ENCODE measurements at places on chromosomes 1 and 21.

DNA sequence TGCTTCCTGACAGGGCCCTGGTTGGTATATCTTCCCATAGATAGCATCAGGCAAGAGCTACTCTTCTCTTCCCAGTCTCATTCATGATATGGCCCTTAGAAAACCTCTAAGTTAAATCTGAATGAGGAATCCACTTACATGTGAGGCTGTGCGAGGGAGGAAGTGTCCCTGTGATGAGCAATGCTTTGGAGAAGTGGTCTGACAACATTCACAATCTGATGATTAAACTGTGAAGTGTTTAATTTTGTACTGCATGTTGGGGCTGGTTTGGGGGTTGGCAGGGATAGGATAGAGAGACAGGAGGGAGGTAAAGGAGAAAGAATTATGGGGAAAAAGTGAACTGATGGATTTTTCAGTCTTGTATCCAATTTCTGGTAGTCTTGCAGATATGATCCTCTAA lies 421.2 kb upstream of the DAB1 start:
- no peak for DNase-seq

- DNase-seq, result peak; percentile 63
Observed at GRCh38 chr1:43994794-43995790, 3.7 kb downstream of the CCDC24 start.

DNA sequence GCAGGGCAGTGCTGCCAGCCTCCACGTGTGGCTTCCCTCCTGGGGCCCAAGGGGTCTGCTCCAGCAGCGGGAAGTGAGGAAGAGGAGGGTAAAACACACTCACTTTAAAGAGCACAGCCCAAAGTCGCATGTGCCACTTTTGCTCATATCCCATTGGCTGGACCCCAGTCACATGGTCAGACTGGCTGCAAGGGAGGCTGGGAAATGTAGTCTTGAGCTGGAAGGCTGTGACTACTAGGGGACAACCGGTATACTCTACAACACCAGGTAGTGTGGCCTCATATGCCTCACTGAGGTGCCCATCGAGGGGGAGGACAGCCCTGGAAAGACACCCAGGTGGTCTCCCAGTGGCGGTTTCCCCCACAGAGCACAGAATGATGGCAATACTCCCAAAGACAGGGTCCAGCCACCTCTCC lies 45.2 kb downstream of the CAMK2N1 start:
- peak; percentile 73 for DNase-seq

GRCh38 chr1:37477198-37477931 lies 3.0 kb downstream of the ZC3H12A start:
- DNase-seq, result peak; percentile 86

DNA sequence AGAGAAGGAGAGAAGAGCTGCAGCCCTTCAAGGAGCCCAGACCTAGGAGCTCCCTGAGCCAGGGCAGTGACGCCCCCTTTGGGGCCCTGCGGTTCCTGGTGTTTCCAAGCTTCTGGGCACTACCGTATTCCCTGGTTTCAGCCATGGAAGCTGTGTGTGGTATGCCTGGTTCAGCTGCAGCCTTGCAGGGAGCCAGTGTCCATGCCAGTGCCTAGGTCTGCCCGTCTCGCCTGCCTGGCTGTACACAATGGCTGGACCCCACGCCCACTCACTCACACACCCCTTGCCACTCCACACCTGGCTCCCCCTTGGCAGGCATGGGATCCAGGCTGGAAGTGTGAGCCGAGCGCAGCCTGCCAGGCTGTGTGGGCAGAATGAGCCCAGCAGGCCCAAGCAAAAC lies 87.7 kb downstream of the ADARB1 start:
- DNase-seq, result no peak

- DNase-seq, result no peak
Observed at GRCh38 chr1:167926486-167926997, 9.9 kb upstream of the DCAF6 start.

DNA sequence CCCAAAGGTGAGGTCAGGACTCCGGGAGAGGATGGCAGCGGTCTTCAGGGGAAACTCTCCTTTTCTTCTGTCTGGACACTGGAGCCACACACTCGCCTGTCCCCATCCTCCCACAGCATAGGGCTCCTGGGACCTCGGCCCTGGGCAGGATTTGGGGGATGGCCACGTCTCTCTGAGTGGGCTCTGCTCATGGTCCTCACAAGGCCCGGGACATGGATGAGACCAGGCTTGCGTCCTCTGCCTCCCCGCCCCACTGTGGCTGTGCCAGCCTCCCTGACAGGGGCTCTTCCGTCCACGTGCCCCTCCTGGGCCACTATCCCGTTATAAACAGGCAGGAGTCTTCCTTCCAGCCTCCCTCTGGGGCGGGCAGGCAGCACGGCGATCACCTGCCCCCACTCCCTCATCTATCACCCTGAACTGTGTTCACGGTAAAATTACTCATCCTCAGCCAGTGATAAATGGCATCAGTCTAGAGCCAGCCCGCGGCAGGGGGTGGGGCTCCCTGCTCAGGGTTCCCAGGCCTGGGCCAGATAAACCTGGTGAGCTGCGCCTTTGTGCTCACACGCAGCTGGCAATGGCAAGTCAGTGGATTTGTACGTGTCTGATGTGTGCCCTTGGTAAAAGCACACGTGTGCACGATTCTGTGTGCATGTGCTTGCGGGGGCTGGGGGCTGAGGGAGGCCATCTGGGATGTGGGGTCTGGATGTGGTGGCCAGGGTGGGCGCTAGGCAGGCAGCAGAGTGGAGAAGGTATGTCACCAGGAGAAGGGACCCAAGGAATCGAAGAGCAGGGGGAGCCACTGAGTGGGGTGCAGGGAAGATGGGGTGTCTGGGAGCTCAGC lies 12.6 kb upstream of the SAMD11 start:
- no peak for DNase-seq

GRCh38 chr1:7456722-7457082 lies 314.4 kb upstream of the VAMP3 start:
- no peak for DNase-seq

GRCh38 chr1:45840704-45841103 lies 37.3 kb downstream of the MAST2 start:
- DNase-seq, result peak; percentile 10

- no peak for DNase-seq
Observed at GRCh38 chr21:38955495-38955894, 149.8 kb downstream of the ETS2 start.

- no peak for DNase-seq
Observed at GRCh38 chr21:38824124-38824822, 18.5 kb downstream of the ETS2 start.

DNA sequence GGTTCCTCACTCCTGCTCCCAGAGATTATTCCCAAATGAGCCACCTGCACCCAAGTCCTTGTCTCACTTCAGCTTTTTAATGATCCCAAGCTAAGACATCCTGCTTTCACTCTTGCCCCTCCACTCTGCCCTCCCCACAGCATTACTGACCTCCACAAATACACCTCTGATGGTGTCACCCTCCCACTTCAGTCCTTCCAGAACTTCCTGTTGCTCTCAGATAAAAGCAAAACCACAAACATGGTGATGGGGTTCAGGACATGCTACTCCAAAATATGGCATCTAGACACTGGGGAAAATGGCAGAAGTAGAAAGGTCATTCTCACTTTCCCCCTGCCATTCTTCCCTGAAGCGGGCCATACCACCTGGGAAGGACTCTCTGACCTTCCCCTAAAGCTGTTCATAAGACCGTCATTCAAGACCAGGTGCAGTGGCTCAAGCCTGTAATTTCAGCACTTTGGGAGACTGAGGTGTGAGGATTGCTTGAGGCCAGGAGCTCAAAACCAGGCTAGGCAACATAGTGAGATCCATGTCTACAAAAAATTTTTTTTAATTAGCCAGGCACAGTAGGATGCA lies 65.8 kb upstream of the KLHDC7A start:
- no peak for DNase-seq

DNA sequence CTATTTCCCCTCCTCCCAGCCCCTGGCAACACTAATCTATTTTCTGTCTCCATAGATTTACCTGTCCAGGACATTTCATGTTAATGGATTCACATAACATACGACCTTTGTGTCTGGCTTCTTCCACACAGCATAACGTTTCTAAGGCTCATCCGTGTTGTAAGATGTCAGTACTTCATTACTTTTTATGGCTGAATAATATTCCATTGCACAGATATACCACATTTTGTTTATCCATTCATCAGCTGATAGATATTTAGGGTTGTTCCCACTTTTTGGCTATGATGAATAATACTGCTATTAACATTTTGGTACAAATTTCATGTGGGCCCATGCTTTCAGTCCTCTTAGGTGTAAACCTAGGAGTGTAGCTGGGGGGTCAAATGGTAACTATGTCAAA lies 38.2 kb downstream of the GLIS1 start:
- DNase-seq, result no peak

DNA sequence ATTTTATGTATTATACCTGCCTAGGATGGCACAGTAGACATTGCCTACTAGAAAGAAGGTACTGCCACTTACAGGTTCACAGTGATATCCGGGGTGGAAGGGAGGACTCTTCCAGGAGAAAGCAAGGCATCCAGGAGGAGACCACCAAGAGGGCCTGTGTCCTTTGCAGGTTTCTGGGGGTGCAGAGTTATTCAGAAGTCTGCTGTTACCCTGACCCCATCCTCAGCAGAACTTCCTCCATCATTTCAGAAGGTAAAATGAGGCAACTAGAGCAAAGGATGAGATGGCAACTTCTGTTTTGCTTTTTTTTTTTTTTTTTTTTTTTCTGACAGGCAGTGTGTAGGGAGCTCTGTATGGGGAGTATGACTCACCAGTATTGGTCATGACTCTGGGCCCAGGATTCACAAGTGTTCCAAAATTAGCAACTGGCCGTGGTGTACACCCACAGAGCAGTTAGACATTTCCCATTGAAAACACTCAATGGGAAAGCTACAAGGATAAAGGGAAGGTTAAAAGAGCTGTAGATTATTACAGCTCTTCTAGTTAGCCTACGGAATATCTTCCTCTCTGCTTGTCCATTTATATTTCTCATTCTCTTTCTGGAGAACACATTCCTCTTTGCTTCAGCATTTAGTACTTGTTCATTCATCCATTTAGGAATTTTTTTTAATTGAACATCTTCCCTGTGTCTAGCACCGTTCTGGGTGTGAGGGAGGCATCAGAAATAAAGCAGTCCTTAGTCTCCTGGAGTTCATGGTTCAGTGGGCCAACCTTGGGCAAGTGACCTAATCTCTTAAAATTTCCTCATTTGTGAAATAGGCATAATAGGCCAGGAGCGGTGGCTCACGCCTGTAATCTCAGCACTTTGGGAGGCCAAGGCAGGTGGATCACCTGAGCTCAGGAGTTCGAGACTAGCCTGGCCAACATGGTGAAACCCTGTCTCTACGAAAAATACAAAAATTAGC lies 50.5 kb upstream of the PPP2R5A start:
- peak; percentile 63 for DNase-seq

DNA sequence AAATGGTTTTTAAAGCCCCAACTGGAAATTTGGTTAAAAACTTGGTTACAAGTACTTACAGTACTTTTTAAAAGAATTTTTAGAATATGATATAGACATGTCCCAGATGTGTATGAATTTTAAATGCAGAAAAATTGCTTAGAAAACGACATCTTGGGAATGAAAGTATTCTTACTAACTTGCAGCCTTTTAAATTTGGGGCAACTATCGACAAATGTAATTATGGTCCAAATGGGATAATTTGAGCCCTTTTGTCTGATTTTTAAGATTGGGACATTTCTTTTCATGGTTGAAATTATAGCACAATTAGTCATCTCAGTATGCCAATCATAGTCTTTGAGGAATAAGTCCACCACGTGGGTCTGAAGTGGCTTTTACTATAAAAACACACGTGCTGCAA lies 43.2 kb upstream of the MTR start:
- DNase-seq, result no peak

DNA sequence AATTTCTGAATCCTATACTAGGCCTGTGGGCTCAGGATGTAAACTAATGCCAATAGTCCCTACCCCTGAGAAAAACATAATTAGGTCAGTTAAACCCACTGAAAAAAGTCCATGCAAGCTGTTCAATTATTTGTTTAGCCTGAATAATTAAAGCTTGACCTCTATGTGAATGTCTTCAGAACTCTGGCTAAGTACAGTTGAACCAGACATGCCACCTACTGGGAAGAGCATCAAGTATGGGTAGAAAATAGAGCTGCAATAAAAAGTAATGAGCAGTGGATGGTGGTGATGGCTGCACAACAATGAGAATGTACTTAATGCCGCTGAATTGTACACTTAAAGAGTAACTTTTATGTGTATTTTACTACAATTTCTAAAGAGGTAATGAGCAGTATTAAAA lies 23.6 kb upstream of the SLC19A2 start:
- DNase-seq, result no peak

DNA sequence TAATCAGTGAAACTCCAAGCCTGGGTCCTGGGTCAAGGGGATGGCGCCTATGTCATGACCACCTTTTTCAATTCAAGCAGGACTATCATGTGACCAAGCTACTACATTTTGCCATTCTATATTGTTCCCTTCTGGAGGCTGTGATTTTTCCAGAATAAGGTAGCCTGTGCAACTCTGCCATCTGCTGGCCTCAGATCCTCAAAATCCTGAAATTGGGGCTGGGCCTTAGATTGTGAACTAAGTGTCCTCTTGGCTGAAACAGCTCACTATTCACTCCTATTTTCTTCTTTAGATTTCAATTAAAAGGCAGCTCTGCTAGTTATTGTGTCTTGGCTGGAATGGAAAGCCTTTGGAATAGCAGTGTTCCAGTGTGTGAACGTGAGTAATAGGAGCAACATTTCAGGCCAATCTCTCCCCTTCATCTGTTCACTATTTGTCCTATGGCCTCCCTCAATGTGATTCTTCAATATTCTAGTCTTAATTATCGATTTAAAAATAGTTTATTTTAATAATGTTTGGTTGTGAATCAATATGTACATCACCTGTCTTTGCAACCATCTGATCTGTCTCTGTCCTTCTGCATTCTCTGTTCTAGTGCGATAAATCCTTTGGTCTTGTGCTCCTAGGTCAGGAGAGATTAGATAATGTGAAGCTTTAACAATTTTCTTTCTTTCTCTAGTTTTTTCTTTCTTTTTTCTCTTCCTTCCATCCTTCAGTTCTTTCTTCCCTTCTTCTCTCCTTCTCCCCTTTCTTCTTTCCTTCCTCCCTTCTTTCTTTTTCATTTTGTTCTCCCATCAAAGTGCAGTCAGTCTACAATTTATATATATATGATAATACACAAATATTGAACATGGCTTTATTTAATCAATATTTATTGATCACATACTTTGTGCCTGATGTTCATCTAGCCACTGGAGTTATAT lies 69.8 kb downstream of the CR1 start:
- no peak for DNase-seq

DNA sequence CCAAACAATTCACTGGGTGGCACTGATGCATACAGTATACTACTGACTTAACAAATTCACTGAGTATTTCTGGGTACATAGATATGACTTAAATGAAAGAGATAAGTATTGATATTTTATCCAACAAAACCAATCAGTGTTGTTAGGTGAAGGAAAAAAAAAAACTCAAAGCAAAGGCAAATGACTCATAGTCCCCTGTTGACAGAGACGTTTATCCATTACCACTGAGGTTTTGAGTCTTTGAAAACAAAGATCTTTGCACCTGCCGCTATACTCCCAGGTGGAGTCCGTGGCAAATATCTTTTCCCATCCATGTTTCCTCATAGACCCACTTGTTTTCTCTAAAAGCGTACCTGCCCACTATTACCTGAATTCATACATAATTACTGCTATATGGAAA lies 18.4 kb downstream of the DYNLT5 start:
- no peak for DNase-seq
